ENCODE measurements at places on chromosomes 1 and 21.

GRCh38 chr1:44594353-44594752, 79.9 kb downstream of the TMEM53 start:
- DNase-seq, result no peak

DNA sequence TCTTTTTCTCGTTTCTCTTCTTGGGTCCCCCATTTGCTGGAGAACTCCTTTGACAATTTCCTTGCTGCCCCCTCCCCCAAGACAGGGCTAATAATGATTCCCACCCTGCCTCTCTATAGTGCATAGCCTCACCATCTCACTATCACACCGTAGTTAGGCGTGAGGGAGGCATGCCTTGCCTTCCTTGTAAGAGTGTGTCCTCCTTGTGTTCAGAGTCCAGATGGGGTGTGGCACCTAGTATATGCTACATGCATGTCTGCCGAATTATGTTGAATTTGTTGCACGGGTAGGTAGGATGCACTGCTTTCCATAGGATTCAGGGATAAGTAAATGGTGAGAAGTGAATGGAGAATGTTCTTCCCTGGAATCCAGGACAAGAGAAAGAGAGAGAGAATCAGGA, 219.4 kb downstream of the TNR start:
- no peak for DNase-seq

GRCh38 chr1:1287288-1288110, 7.3 kb downstream of the SCNN1D start:
- DNase-seq, result no peak

DNA sequence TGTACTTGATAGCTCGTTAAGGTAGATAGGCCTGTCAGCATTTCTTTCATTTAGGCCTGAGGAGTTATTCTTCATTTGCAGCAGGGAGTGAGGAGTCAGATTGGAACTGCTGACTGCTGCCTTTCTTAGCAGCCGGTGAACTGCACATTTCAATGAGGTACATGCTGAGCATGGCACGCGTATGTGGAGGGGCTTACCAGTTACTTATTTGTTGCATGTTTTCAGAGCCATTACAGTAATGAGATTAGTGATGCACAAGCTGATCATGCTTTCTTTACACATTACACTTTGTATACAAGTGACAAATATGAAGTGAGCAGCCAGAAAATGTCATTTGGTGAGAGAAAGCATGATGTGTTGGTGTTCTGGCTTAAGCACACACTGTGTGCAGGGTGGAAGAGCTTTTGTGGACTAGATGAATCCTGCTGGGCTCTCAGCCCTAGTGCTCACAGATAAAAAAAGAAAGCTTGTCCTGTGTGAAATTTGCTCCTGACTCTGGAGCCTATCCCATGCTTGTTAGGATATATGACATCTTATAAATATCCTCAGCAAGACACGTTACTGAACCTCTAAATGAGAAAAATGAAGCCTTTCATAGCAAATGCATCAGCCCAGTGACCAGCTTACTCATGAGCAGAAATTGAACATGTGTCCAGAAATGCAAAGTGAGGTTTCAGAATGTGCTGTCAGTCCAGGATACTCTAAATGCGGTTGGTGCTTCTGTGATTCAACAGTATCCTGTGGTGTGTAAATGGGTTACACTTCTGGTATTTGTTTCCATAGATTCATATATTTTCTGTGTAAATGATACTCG, 574.7 kb upstream of the ADGRL2 start:
- DNase-seq, result no peak

- no peak for DNase-seq
Observed at GRCh38 chr1:193944454-193944853, 758.0 kb upstream of the B3GALT2 start.

DNA sequence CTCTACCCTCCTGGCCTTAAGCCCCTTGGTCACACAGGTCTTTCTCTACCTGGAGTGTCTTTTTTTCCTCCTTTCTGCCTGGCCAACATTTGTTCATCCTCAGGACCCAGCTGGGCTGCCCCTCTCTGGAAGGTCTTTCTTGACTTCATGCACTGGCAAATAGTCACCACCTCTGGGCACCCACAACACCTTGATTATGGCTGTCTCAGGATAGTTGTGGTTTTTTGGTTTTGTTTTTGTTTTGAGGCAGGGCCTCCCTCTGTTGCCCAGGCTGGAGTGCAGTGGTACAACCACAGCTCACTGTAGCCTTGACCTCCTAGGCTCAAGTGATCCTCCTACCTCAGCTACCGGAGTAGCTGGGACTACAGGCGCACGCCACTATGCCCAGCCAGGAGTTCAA, 10.8 kb downstream of the RPS6KA1 start:
- no peak for DNase-seq

DNA sequence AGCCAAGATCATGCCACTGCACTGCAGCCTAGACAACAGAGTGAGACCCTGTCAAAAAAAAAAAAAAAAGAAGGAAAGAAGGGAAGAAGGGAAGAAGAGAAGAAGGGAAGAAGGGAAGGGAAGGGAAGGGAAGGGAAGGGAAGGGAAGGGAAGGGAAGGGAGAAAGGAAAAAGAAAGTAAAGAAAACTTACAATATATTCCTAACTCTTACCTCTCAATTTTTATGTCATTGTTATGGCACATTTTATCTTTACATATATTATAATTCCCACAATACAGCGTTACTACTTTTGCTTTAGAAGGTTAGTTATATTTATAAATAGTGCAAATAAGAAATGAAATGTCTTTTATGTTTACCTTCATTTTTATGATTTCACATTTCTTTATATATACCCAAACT, 358.7 kb downstream of the HHIPL2 start:
- DNase-seq, result no peak

DNA sequence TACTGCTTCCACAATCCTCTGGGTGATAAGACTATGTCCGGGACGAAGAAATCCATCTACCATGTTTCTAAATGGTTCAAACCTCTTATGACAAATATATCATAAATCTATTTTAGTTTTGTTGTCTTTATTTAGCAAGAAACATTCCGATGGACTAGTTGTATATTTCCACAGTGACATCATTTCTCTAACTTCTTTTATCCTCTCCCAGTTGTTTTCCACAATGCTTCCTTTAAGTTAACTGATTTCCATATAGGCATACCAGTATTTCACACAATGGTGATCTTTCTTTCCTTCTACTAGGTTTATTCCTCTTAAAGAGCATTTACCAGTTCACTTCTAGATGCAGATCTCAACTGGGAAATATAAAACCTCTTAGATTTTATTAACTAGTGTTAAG, 44.8 kb downstream of the USP1 start:
- no peak for DNase-seq

- peak; percentile 40 for DNase-seq
Observed at GRCh38 chr1:164689672-164690511, 130.9 kb downstream of the PBX1 start.

DNA sequence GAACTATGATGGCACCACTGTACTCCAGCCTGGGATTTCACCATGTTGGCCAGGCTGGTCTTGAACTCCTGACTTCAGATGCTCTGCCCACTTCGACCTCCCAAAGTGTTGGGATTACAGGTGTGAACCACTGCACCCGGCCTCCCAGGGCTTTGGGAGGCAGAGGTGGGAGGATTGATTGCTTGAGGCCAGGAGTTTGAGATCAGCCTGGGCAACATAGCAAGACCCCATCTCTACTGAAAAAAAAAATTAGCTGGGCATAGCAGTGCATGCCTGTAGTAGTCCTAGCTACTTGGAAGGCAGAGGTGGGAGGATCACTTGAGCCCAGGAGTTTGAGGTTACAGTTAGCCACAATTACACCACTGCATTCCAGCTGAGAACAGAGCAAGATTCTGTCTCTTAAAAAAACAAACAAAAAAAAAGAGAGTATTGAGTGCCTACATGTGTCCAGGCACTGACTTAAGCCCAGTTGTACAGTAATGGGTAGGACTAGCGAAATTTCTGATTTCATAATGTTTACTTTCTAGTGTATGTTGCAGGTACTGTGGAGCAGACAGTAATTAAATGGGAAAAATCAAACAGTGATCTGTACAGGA, 4.2 kb downstream of the MANEAL start:
- no peak for DNase-seq

GRCh38 chr1:86389307-86389706, 6.8 kb downstream of the ODF2L start:
- no peak for DNase-seq

DNA sequence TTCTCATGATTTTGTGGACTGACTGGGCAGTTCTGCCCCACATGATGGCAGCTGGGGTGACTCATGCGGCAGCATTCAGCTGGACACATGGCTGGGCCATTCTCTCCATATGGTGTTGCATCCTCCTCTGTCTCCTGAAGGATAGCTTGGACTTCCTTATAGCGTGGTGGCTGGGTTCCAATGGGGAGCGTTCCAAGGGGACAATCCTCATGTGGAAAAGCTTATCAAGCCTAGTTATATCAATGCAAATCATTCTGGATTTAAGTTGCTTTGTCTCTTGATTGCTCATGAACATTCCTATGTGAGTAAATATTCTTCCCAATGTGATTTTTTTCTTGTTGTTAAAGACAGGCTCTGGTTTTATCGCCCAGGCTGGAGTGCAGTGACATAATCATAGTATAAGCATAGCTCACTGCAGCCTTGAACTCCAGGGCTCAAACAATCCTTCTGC, 13.2 kb upstream of the SLC2A1 start:
- DNase-seq, result no peak

DNA sequence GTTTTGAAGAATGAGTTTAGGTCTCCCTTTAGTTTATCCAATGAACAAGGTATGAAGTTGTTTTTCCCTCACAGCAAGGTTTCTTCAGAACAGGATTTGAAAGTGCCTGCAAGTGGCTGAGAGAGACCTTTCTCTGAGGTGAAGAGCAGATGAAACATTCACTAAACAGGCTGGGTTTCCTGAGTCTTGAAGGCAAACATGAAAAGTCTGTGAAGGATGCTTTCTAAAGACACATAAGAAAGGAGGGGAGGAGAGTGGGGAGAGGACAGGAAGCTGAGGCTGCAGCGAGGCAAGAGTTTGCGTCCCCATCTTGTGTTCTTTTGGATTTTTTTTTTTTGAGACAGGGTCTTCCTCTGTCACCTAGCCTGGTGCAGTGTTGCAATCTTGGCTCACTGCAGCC, 95.7 kb upstream of the SIM2 start:
- DNase-seq, result no peak

- no peak for DNase-seq
Observed at GRCh38 chr1:184889166-184889565, 85.1 kb downstream of the NIBAN1 start.

DNA sequence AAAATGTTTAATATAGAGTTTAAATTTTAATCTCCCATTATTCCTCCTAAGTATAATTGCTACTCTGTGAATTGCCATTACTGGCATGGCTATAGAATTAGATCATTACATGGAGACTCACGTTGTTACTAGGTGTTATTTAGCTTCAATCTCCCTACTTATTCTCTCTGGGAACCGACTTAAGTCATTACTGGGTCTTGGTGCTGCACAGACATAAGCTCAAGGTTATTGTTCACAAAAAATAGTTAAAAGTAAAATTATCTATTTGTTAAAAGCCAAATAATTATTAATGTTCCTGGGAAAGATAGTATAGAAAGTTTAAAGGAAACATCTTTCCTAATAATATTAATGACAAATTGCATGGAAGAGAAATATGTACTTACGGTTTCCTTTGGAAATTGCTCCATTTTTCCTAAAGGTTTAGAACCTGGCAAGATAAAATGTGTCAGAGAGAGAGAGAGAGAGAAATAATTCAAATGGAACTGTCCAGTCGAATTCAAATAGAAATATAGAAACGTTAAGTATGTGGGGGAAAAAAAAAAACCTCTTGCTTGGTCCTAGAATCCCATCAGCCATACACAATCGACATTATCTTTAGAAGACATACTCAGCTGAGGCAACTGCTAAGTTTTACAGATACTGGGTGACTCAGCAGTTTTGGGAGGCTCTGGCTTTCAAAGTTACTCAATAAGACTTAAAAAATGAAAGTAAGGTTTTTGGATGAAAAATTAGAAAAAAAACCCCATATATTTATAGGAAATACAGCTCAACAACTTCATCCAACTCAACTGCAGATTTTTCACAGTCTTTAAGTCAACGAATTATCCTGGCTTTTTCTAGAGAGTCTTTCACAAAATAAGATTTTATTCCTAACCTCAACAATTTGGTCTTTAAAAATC, at the start of gene SPTA1:
Gene SPTA1 (minus strand): TSS at position 605 of the 899 bp plus-strand sequence. CDS start 198 bp downstream, at position 407.
- no peak for DNase-seq

DNA sequence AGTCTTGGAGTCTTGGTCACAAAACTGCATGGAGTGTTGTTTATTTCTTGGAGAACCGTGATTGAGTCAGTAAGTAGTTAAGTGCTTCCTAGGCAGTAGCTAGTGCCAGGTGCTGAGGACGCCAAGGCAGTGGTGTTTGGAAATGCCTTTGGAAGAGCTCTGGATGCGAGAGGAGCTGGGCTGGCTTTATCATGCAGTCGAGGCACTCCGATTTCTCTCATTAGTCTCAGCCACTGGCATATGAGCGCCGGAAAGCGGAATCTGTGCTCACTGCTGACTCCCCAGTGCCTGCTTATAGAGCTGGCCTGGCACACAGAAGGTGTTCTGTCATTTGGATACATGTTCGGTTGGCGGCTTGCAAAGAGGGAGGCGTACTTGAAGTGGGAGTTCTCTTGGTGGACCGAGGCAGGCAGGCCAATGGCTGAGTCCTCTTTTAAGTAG, 3.6 kb downstream of the TENT5C start:
- no peak for DNase-seq

DNA sequence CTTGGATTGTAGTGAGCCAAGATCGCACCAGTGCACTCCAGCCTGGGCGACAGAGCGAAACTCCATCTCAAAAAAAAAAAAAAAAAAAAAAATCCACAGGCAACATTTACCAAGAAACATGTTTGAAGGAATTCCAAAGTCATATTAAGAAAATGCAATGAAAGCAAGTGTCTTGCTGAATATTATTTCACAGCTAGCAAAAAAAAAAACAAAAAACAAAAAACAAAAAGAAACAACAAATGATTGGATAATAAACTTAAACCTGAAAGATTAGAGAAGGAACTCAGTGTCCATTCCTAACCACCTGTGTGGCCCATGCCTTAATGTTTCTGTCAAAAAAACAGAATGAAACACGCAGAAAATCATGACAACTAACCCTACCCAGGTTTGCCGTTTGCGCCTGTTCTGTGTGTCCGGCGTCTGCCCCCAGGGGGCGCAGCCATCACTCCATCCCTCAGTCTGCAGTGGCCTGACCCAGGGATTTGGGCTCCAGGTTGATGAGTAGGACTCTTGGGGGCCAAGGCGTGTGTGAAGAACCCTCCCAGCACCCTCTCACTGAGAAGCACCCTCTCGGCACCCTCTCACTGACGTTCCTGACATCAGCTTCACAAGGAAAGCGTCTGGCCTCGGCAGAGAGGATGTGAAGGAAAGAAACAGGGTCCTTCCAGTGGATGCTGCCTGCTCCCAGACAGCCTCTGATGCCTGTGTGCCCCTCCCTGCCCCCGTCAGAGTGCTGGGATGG, 19.2 kb upstream of the PTTG1IP start:
- peak; percentile 65 for DNase-seq

Measured in D721Med (cell line).